ENCODE measurements at places on chromosomes 2 and 18.
A peak's percentile ranks its signal among the peaks of the same experiment; 100 is the strongest.

DNA sequence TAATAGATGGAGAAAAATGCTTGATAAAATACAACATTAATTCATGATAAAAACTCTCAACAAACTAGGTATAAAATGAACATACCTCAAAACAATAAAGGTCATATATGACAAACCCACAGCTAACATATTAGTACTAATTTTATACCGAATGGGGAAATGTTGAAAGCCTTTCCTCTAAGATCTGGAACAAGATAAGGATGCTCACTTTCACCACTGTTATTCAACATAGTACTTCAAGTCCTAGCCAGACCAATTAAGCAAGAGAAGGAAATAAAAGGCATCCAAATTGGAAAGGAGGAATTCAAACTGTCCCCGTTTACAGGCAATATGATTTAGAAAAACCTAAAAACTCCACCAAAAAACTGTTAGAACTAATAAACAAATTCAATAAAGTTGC, 61.5 kb upstream of the CTIF start:
- H3K27ac ChIP-seq = no peak overlapping the region
- no peak overlapping the region for H3K4me3 ChIP-seq
- no peaks in the 10 kb centered on the region for H3K4me1 ChIP-seq
- H3K27me3 ChIP-seq = peaks cover 40% of the 10 kb centered on the region

DNA sequence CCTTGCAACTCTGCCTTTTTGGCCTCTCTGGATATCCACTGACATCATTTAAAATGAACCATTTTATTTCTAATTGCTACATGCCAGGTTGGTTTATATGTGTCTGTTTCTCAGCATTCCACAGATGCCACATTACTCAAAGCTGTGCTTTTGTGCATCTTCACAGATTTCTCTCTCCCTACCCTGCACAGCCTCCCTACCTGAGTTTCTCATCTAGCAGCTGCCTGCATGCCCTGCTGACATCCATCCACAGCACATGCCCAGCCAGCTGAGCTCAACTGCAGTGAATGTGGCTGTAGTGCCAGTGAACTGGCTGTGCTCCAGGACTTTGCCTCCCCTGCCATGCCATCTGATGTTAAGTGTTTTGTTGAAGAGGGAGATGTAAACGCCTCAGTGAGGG, 44.5 kb downstream of the PKP4 start:
- H3K27me3 ChIP-seq = no peaks in the 10 kb centered on the region
- H3K36me3 ChIP-seq = peaks cover 5% of the 10 kb centered on the region

DNA sequence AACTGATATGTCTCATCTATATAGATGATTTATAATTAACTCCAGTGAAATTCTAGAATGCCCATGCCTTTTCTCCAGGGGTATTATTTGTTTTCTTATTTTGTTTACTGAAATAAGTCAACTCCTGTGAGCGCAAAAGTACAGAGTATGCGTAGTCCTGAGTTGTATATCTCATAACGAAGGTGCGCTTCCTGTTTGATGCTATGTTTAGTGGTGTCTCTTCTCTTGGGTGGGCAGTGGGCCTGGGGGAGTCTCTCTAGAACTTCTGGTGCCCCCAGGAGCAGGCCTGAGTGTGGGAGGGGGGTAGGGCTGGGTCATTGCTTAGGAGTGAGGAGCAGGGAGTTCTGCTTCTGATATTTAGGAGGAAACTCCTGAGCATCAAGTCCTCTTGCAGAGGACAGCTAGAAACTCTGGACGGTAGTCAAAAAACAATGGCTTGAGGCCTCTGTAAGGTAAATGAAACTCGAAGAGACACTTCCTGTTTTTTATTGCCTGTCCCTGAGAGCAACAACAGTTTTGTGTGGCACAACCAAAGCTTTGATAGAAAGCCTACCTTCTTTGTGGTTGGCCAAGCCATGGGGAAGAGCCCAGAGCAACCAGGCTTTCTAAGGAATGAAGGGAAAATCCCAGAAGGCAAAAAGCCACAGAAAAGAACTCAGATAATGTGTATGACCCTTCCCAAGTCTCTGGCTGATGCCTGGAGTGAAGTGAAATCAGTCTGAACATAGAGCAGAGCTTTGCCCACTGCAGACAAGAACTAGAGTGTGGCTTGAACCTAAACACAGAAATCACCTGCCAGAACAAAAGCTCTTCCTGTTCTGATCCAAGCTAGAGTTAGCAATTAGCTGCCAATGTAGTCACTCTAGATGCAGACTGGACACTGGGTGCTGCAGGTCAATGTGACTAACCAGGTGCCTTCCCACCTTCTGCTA, 8.5 kb upstream of the SP140L start:
- H3K27ac ChIP-seq = peak overlapping the region; percentile 95
- H3K4me3 ChIP-seq = peak overlapping the region; percentile 84
- H3K4me1 ChIP-seq = peaks cover 31% of the 10 kb centered on the region
- peaks cover 10% of the 10 kb centered on the region for H3K36me3 ChIP-seq

DNA sequence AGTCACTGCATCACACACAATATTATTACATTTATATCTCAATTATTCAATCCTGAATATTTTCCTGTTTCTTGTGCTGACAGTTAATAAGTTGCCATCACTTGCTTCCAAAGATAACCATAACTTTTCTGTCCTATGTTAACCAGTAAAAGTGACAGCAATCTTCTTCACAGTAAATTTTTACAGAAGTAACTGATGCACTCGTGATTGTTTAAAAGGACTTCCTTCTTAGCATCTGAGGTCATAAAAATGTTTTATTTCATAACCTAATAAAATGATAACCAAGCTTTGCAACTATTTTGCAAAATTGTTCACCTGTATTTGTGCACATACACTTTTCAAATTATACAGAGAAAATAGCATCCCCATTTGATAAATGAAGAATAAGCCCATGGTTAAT, 20.6 kb upstream of the ANKRD62 start:
- no peak for DNase-seq
- no peaks in the 10 kb centered on the region for H3K36me3 ChIP-seq
- H3K27ac ChIP-seq = no peak overlapping the region
- peaks cover 12% of the 10 kb centered on the region for H3K27me3 ChIP-seq
- H3K4me1 ChIP-seq = no peaks in the 10 kb centered on the region
- H3K4me3 ChIP-seq = no peak overlapping the region

- no peak overlapping the region for H3K4me3 ChIP-seq
- H3K36me3 ChIP-seq = peaks cover 2% of the 10 kb centered on the region
- H3K27me3 ChIP-seq = peaks cover 7% of the 10 kb centered on the region
- no peak overlapping the region for H3K27ac ChIP-seq
Observed at GRCh38 chr2:217714287-217714751, 288.5 kb downstream of the TNS1 start.

- H3K4me1 ChIP-seq = no peaks in the 10 kb centered on the region
- no peaks in the 10 kb centered on the region for H3K36me3 ChIP-seq
- no peak overlapping the region for H3K4me3 ChIP-seq
- no peak overlapping the region for H3K27ac ChIP-seq
Observed at GRCh38 chr18:4040391-4041092, 414.6 kb downstream of the DLGAP1 start.

GRCh38 chr18:70489986-70490933, 201.4 kb downstream of the SOCS6 start:
- peak; percentile 61 for DNase-seq
- H3K4me3 ChIP-seq = no peak overlapping the region

DNA sequence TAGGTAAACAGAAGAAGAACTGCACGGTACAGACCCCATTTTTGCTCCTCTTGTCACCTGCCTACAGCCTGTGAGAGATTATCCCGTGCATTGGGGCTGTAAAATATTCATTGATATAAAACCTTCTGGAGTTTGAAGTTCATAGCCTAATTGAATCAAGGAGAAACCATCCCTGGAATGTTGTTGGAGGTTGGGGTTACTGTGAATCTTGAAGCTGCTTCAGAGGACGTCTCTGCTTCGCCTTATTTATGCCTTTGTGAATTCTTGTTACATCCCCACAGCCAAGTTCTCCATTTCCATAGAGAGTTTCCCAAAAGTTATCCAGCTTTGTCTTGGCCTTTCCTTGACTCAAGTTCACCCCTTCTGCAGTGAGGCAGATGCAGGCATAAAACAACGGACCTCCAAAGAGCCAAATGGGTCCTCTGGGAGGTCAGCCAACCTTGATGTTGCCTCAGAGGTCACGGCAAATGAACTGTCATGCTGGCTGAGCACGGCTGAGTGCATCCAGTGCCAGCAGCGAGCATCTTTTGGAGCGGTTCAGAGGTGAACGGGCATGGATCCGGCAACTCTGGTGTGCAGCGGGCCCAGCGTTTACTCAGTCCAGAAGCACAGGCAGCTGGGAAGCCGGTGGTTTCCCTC, 317.6 kb downstream of the PRKCE start:
- no peaks in the 10 kb centered on the region for H3K36me3 ChIP-seq
- DNase-seq = no peak
- no peaks in the 10 kb centered on the region for H3K27me3 ChIP-seq
- H3K27ac ChIP-seq = no peak overlapping the region

- no peaks in the 10 kb centered on the region for H3K27me3 ChIP-seq
- peak overlapping the region; percentile 83 for H3K4me3 ChIP-seq
- peaks cover 82% of the 10 kb centered on the region for H3K4me1 ChIP-seq
- peak overlapping the region; percentile 98 for H3K27ac ChIP-seq
- DNase-seq = peak; percentile 54
- peaks cover 15% of the 10 kb centered on the region for H3K36me3 ChIP-seq
Observed at GRCh38 chr2:86039178-86039962, 66.3 kb downstream of the POLR1A start.
